ENCODE measurements at places on chromosomes 16 and 17.

- no peak for DNase-seq
These were observed 46.6 kb upstream of the SLC38A10 start for GRCh38 chr17:81341516-81342268.

DNA sequence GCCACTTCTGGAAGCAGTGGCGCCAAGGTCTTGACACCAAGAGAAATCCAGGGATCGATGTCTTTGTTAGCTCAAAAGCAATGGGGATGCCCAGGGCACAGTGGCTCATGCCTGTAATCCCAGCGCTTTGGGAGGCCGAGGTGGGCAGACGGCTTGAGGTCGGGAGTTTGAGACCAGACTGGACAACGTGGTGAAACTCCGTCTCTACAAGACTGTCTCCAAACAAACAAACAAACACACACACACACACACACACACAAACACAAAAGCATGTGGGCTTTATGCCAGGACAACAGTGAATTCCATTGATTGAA is 22.4 kb upstream of the FAAP100 start:
- DNase-seq, result no peak

- DNase-seq, result no peak
These were observed 8.7 kb downstream of the SLC12A4 start for GRCh38 chr16:67959536-67960329.

DNA sequence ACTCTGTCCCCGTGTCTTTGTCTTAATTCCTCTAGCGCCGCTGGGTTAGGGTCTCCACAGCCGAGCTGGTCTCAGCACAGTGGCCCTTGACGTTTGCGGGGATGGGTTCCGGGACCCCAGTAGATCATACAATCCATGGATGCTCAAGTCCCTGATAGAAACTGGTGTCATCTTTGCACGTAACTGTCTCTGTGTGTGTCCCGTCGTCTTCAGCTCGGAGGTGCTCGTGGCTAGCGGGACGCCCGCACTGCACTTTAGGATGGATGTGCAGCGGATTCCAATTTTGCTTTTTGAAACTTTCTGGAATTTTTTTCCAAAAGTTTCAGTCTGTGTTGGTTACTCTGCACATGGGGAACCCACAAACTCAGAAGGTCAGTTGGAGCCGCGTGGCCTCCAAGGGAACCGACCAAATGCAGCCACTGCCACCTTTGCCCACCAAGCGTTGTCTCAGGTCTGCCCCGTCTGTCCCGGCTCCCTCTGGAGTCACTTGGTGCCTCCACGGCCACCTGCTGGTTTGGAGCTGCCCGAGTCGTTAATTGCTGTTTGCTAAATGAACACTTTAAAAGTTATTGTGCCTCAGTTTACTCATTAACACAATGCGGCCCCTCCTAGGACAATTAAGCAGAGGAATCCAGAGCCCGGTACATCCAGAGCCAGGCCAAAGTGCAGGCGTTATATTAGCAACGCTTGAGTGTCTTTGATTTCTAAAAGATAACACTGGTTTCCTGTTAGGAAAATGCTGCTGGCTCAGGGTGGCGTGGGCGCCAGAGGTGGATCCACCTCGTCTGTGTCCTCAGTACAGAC is 5.3 kb upstream of the DPEP1 start:
- DNase-seq, result no peak

- DNase-seq, result no peak
These were observed 127.6 kb downstream of the KIF2B start for GRCh38 chr17:53950207-53950857.

- DNase-seq, result no peak
These were observed 13.4 kb upstream of the TMEM170A start for GRCh38 chr16:75477680-75478473.

- no peak for DNase-seq
These were observed 10.8 kb upstream of the NME1 start for GRCh38 chr17:51142597-51142996.

Data from cortex of kidney (tissue), 1 donor.